ENCODE measurements at places on chromosomes 4 and X. TPM values are rescaled to one million over a fixed set of nuclear protein-coding genes. Genes with fewer than 3 reads are reported as not detected.

- no peak overlapping the region for H3K27ac ChIP-seq
- H3K4me1 ChIP-seq: no peaks in the 10 kb centered on the region
- H3K36me3 ChIP-seq: no peaks in the 10 kb centered on the region
Observed at GRCh38 chr4:46249106-46249505, 125.3 kb upstream of the GABRG1 start.

- no peak for DNase-seq
- H3K36me3 ChIP-seq: peaks cover 8% of the 10 kb centered on the region
- H3K27me3 ChIP-seq: peaks cover 7% of the 10 kb centered on the region
- H3K27ac ChIP-seq: no peak overlapping the region
- no peak overlapping the region for H3K4me3 ChIP-seq
Observed at GRCh38 chr4:88003261-88003660, 4.2 kb upstream of the PKD2 start.

- no peak overlapping the region for H3K27ac ChIP-seq
- no peaks in the 10 kb centered on the region for H3K4me1 ChIP-seq
- DNase-seq: no peak
- H3K36me3 ChIP-seq: no peaks in the 10 kb centered on the region
Observed at GRCh38 chr4:182427554-182427953, 184.4 kb downstream of the TENM3 start.

Gene VCX3A
- not detected for total RNA-seq

GRCh38 chr4:145709336-145709735, 29.4 kb downstream of the C4orf51 start:
- H3K4me3 ChIP-seq: no peak overlapping the region
- no peak for DNase-seq
- H3K4me1 ChIP-seq: no peaks in the 10 kb centered on the region
- peaks cover 2% of the 10 kb centered on the region for H3K27me3 ChIP-seq

Data from endothelial cell (in vitro differentiated cells).